Central memory CD4-positive, alpha-beta T cell (primary cell): ENCODE measurements at places on chromosomes 12 and 14.

DNA sequence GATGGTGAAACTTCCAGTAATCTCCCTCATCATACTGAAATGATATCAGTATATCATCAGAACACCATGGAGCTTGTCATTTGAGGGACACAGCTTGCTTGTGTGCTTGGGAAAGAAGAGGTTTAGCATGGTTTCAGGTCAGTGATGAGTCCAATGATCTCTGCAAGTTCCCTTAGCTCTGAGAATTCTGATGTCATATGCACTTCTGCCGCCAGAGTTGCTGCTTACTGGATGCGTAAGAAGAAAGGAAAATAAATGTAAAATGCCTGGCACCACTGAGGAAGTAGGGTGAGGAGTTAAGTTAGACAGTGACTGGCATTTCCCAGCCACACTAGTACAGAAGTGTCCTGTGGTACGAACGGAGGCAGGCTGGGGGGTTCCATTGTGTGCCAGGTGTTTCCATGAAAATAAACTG lies 22.6 kb downstream of the PRKCH start:
- DNase-seq: peak; percentile 44

DNA sequence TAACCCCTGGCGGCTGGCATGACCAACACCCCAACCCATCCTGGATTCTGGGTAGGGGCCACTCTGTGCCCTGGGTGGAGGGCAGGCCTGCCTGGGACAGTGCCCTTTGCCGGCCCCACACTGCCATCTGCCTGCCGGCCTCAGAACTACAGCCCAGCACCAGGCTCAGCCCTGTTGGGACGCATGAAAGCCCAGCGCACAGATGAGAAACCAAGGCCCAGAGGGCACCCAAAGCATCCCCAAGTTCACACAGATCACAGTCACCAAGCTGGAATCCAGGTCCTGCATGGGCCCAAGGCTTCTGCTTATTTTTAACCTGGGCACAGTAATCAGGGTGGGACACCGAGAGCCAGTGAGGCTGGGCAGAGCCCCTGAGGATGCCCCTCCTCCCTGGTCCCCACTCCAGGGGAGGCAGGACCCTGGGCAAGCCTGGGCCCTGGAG lies 26.2 kb downstream of the RFLNA start:
- DNase-seq: peak; percentile 28

GRCh38 chr14:22484632-22485031 lies 104.4 kb downstream of the DAD1 start:
- no peak for DNase-seq

DNA sequence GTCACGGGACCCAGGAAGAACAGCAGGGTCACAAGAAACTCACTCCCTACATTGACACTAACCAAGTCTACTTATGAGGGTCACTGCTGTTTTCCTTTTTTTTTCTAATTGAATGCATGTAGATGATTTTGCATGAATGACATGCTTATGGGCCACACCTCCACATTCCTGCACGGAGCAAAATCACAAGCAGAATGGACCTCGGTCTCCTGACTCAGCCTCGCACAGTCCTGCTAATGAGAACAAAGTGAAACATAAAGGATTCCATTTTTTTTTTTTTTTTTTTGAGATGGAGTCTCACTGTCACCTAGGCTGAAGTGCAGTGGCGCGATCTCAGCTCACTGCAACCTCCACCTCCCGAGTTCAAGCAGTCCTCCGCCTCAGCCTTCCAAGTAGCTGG lies 12.3 kb downstream of the SCARB1 start:
- no peak for DNase-seq
